ENCODE measurements at places on chromosomes 6 and 20.

GRCh38 chr6:17945575-17945974 lies 41.9 kb downstream of the KIF13A start:
- no peak for DNase-seq

DNA sequence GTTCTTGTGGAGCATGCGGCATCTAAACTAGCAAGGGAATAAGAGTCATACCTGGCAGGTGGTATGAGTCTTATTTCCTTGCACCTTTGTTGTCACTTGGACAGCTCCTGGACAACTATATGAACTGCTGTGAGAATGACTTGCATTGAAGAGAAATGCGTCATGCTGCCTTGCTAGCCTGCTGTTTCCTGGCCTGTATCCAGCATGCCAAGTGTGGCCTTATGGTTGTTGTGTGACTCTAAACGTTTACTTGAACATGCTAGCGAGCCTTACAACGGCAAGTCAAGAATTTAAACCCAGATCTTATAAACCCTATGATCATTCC lies 90.4 kb downstream of the CEP162 start:
- DNase-seq = peak; percentile 19

- no peak for DNase-seq
Measured at GRCh38 chr20:56487216-56487615, 18.8 kb downstream of the RTF2 start.

- no peak for DNase-seq
Measured at GRCh38 chr6:1747003-1747402, 137.3 kb downstream of the FOXC1 start.

- no peak for DNase-seq
Measured at GRCh38 chr6:32854376-32855178, 585 bp downstream of the PSMB9 start.

DNA sequence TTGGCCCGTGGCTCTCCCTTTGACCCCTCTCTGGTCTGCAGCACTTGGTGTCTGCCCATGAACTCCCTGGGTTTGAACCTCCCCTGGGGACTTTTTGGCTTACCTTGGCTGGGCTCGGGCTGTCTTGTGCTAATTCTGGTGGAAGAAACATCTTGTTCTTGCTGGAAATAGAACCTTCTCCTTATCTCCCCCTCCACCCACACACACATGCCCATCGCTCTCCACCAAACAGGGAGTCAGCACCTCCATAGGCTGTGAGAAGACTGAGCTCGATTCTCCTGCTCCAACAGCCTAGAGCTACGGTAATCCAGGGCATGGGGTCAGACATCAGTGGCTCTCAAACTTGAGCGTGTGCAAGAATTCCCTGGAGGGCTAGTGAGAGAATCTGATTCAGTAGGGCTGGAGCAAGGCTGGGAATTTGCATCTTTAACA lies 114.4 kb upstream of the SLC22A23 start:
- DNase-seq = no peak

DNA sequence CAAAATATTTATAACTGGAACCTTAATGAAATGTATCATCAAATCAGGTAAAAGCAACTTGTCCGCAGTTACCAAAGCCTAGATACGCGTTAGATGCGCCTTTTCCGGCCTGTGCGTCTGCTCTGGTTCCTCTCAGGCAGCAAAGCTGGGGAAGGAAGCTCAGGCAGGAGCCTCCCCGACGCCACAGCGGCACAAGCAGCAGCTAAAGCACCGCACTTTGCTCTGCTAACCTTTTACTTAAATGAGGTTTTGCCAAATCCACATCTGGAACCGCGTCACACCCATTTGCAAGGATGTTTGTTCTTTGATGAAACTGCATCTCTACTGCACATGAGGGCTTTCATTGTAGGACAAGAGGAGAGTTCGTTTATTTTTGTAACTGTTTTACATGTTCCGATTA lies 36.8 kb downstream of the THBS2 start:
- DNase-seq = no peak

- peak; percentile 22 for DNase-seq
Measured at GRCh38 chr6:108114841-108115597, 40.5 kb upstream of the OSTM1 start.

DNA sequence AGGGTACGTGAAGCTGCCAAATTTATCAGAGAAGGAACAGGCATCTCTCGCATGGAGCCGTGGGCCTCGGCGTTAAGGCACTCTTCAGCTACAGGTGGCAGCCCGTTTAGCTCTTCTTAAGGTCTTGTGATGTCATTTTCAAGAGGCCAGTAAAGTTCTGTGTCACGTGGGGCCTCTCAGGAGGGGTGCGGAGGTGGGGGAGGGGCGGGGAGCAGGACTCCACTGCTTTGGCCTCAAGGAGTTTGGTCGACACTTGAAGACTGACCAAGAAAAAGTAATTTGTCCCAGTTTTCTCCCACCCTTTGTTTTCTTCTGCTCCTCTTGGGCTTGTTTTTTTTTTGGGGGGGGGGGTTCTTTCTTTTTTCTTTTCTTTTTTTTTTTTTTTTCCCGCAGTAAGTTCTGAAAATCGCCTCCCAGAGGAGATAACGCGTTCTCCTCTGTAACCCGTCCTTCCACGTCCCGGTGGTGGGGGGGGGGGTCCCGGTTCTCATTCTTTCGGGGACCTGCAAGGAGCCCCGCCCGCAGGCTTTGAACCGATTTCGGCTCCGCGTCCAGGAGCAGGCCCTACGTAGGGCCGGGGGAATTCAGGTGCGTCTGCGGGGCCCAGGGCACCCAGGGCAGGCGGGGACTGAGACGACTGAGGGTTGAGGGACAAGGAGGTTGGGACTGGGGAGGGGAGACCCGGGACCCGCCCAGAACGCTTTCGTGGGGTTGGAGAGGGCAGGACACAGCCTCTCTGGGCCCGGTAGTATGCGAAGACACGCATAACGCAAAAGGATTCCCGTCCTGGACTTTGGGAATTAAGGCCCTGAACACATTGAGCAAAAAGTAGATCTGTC lies 26.0 kb downstream of the GPX6 start:
- peak; percentile 36 for DNase-seq

GRCh38 chr6:170456886-170457698 lies 96.0 kb downstream of the PSMB1 start:
- no peak for DNase-seq

GRCh38 chr6:12882761-12883290 lies 166.3 kb downstream of the PHACTR1 start:
- DNase-seq = no peak

- DNase-seq = no peak
Measured at GRCh38 chr6:119076576-119077390, 1.7 kb downstream of the FAM184A start.

GRCh38 chr6:152637296-152638047 lies at the start of gene SYNE1:
SYNE1 (minus strand) TSS chr6:152637362; CDS start chr6:152628331, 9,031 bp downstream.
- no peak for DNase-seq

DNA sequence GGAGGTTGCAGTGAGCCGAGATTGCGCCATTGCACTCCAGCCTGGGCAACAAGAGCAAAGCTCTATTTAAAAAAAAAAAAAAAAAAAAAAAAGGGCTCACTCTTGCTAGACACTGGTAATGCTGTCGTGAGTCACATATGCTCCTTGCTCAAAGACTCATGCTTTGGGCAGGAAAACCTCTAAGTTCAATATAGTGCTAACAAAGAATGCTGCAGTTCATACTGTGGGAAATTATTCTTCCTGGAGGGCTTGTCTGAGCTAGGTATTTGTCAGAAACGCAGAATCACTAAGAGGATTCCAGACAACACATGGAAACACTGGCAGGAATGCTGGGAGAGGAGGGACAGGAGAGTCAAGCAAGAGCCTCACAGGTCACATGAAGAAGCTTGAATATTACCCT lies 2.3 kb upstream of the LYRM2 start:
- no peak for DNase-seq

DNA sequence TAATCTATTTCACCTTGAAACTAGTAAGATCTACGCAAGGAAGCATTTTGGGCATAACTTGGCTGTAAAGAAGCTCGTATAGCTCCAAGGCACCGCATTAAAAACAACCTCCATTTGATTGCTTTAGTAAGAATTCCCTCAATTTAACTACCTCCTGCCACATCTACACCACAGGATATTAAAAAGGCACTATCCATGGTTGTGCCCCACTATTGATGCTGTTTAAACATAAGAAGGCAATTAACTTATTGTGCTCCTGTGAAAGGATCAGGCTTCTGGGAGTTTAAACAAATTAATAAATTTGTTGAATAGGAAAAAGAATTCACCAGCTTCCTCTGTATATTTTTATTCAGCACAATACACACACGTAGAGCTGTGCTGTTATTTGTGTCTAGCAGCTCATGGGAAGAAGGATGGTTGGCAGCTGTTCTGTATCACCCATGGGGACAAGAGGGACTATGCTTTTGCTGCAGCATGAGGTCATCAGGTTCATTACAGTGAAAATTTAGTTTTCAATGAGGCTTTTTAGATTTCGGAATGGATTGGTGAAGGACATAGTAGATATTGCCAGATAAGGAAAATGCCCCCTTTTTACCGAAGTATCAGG lies 513.3 kb downstream of the HAO1 start:
- DNase-seq = no peak

DNA sequence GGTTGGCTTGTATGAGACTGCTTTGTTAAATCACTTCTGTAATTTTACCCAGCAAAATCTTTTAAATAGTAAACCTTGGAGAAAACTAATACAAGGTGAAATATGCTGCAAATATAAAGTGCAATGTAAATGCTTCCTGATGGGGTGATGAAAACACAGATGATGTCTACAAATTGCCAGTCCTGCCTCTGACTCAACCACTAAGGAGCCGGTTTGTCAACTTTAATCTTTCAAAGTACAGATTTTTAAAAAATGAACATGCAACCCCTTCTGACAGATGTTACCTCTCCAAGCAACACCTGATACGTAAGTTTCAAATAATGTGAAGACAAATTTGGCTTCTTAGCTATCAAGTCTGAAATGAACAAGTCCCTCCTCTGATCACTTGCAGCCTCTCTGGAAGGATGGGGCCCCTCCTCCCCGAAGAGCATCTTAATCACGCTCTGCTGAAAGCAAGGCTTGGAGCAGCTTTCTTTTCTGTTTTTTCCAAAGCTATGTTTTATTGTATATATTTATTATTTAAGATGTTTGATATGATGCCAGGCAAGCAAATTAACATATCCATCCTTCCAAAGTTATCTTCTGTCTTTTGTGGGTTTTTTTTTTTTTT lies 196.0 kb downstream of the MYLK4 start:
- no peak for DNase-seq

GRCh38 chr6:33314943-33315792 lies 1.3 kb upstream of the TAPBP start:
- no peak for DNase-seq

- DNase-seq = no peak
Measured at GRCh38 chr20:25309395-25310267, 61.7 kb downstream of the PYGB start.

GRCh38 chr6:14316651-14317386 lies 199.2 kb downstream of the CD83 start:
- no peak for DNase-seq

DNA sequence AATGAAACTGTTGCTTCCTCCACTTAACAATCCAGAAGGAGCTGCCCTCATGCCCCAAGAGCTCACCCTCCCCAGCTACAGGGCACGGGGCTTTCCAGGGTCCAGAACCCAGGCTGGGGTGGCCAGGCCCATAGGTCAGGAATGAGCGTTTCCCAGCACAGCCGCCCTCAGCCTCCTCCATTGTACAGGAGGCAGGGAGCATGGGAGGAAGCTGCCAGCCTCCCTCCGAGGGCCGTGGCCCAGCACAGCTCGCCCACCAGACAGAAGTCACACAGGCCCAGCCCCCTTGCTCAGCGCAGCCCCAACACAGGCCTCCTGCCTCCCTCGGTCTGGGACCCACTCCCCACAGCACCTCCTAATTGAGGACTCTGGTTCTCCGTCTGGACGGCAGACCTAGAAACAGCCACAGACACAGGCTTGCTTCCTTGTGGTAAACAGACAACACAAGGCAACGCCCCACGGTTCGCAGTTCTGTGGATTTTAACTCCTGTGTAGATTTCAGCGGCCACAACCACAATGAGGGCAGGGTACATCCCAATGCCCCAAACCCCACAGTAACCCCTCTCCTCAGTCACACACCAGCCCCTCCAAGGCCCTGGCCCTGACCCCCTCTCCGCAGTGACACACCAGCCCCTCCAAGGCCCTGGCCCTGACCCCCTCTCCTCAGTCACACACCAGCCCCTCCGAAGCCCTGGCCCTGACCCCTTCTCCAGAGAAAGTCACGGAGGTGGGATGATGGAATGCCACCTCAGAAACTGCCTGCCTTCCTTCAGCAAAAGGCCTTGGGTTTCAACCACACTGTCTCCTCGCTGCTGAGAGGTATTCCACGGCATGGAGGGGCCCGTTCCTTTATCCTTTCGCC lies 173.5 kb downstream of the DLL1 start:
- DNase-seq = no peak

GRCh38 chr20:63973636-63974401 lies 4.1 kb upstream of the ZNF512B start:
- DNase-seq = peak; percentile 54

DNA sequence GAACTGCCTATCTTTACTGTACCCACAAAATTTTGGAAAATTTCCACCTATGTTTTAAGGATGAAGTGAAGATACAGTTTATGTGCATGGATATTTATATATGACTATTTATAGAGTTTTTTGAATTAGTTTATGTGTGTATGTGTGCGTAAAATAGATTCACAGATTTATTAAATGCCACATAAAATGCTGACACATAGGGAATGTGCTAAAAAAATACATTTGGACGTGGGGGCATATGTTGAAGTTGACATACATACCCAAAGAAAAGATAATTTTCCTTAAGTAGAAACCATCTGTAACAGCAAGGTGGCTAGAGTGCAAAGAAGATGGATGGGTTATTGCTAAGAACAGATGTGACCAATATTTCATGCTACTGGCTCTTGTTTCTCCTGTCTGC lies 302.1 kb upstream of the RNF217 start:
- no peak for DNase-seq

DNA sequence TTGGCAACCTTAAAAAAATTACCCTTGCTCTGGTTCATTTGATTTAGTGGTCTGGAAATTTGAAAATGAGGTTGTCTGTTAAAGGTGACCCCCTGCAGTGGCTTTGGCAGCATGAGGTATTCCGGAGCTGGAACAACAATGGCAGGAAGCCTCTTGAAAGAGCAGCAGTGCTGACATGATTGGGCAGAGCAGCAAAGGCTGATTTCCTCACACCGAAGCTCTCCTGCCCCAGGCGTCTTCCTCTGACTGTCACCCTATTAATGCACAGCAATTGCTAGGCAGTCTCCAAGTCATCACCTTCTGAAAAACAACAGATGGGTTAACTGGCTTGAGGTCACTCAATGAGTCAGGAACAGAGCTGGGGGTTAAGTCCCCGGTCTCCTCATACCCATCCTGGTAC lies 241.8 kb upstream of the MMS22L start:
- no peak for DNase-seq

DNA sequence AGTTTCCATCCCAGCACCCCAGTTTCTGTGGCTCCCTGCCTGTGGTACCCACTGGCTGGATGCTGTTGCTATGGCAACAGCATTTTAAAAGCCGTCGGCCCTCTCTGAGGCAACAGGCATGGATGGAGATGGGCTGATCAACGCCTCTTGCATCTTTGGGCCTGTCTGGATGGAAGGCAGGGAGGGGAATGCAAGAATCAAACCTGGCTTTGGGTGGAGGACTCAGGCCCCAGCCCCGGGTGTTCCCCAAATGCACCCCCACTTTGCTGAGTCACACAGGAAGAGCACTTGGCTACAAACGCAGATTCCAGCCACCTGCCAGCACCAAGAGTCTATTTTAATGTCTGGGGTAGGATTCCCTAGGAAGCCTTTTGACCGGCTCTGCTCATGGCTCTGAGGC lies 45.7 kb upstream of the TGM2 start:
- DNase-seq = no peak

- DNase-seq = no peak
Measured at GRCh38 chr20:2692036-2692885, at the start of gene EBF4. EBF4 (plus strand) TSS chr20:2692780; CDS start chr20:2693646, 866 bp downstream.
